ENCODE measurements at places on chromosomes 12 and 14. TPM values are rescaled to one million over a fixed set of nuclear protein-coding genes. Genes with fewer than 3 reads are reported as not detected.

DNA sequence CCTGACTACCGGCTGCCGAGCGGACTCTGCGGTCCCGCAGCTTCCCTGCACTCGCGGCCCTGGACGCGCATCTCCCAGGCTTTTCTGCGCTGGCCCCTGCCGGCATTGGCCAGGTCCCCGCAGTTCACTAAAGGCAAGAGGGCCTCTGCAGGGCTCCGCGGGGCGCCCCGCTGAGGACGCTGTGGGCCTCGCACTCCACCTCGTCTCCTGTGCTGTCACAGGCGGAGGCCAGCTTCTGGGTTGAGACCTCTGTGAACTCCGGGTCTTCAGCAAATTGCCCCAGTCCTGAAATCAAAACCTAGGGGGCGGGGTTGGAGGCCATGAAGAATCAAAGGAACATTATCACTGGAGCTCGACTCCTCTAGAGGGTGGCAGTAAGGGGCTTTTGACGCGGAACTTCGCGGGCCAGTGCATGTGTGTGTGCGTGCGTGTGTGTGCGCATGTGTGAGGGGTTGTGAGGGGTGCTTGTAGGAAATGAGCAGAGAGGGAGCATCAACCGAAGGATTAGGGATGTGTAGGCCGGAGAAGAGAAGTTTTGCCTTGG lies 68.5 kb upstream of the CAPRIN2 start:
- no peaks in the 10 kb centered on the region for H3K27me3 ChIP-seq
- peak overlapping the region; percentile 60 for H3K4me3 ChIP-seq
- H3K4me1 ChIP-seq: peaks cover 11% of the 10 kb centered on the region
- no peak for DNase-seq

DNA sequence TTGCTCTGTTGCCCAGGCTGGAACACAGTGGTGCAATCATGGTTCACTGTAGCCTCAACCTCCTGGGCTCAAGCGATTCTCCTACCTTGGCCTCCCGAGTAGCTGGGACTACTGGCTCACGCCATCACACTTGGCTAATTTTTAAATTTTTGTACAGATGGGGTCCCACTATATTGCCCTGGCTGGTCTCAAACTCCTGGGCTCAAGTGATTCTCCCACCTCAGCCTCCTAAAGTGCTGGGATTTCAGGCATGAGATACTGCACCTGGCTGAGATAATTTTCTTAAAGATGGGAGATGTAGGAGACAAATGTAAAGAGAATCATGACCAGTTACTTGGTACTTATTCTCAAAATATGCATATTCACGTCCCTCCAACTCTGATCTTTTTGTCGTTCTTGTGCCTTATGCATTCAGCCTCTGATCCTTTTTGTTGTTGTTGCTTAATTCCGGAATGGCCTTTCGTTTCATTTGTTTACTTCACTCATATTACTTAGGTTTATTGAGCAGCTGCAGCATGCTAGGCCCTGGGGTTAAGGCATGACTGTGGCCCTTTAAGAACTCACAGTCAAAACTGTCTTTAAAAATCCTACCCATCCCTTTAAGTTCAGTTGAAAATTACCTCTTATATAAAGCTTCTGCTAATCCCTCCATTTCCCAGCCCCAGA lies 8.9 kb downstream of the RBMS2 start:
- H3K4me3 ChIP-seq: no peak overlapping the region
- no peaks in the 10 kb centered on the region for H3K36me3 ChIP-seq
- H3K27ac ChIP-seq: no peak overlapping the region
- no peak for DNase-seq

- no peaks in the 10 kb centered on the region for H3K4me1 ChIP-seq
- DNase-seq: no peak
- H3K27ac ChIP-seq: no peak overlapping the region
- H3K36me3 ChIP-seq: no peaks in the 10 kb centered on the region
- no peak overlapping the region for H3K4me3 ChIP-seq
Measured at GRCh38 chr14:53391631-53392285, 238.6 kb upstream of the DDHD1 start.

GRCh38 chr14:52333108-52333507 lies 19.0 kb downstream of the PTGER2 start:
- no peaks in the 10 kb centered on the region for H3K27me3 ChIP-seq
- DNase-seq: no peak
- H3K4me1 ChIP-seq: no peaks in the 10 kb centered on the region
- no peaks in the 10 kb centered on the region for H3K36me3 ChIP-seq
- H3K27ac ChIP-seq: no peak overlapping the region

- peaks cover 78% of the 10 kb centered on the region for H3K36me3 ChIP-seq
- no peak overlapping the region for H3K27ac ChIP-seq
- H3K4me3 ChIP-seq: no peak overlapping the region
Measured at GRCh38 chr12:124963211-124963610, 25.7 kb downstream of the DHX37 start.

DNA sequence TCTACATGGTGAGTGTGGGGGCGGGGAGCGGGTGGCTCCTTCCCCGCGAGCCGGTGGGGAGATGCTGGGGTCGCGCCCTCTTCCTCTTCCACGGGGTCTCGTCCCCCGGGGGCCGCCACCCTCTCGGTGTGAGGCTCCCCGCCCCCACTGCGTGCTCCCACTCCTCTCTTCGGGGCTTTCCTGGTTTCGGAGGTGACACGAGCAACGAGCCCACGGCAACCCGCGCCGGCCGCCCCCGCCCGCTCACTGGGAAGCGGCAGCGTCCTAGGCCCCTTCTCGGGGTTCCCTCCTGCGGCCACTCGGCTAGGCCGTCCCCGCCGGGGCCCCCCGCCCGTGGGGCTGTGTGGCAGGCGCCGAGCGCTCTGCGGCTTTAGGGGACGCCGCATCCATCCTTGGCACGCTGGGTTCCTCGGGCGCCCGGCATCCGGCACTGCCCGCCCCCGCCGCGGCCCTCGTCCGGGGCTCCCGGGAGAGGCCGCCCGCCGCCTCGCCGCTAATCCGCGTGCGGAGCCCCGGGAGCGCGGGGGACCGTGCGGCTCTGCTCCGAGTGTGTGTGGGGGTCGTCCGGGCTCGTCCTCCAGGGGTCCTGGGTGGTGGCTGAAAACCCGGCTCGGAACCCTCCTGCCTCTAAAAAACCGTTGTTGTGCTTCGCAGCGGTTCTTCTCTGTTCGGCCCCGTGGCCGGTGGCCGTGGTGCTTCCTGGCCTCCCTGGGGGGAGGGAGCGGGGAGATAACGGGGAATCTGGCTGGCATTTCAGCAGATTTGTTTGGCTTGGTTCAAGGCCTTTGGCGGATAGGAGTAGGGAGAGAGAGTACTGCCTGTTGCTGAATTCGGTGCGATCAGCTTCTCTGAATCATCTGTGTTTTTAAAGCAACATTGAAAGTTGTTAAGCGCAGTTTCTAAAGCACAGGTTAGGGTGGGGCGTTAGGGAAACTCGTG lies 1.0 kb downstream of the PCNX1 start:
- no peaks in the 10 kb centered on the region for H3K27me3 ChIP-seq
- H3K4me1 ChIP-seq: peaks cover 14% of the 10 kb centered on the region
- H3K27ac ChIP-seq: peak overlapping the region; percentile 87
- H3K4me3 ChIP-seq: peak overlapping the region; percentile 93
- DNase-seq: peak; percentile 56

DNA sequence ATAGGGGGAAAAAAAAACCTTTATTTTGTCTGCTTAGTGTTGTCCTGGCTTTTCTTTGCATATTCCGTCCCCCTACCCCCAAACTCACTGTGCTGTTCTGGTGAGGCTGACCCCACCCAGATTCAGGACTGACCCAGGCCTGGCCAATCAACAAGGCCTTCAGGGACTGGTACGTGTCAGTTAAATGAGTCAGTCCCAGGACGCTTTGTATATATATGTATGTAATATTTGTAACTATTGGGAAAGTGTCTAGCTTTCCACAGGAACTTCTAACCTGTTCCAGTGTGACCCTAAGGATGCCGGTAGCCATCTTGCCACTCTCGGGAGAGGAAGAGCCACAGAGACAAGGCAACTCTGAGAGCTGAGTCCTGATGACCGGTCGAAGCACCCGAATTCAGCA lies 107.4 kb downstream of the VCPKMT start:
- DNase-seq: no peak
- H3K36me3 ChIP-seq: no peaks in the 10 kb centered on the region
- no peaks in the 10 kb centered on the region for H3K27me3 ChIP-seq

GRCh38 chr12:48818831-48819590 lies 715 bp downstream of the CACNB3 start:
- H3K4me3 ChIP-seq: peak overlapping the region; percentile 48
- no peaks in the 10 kb centered on the region for H3K27me3 ChIP-seq
- no peak for DNase-seq
- no peaks in the 10 kb centered on the region for H3K36me3 ChIP-seq
- H3K27ac ChIP-seq: peak overlapping the region; percentile 31
- peaks cover 19% of the 10 kb centered on the region for H3K4me1 ChIP-seq

DNA sequence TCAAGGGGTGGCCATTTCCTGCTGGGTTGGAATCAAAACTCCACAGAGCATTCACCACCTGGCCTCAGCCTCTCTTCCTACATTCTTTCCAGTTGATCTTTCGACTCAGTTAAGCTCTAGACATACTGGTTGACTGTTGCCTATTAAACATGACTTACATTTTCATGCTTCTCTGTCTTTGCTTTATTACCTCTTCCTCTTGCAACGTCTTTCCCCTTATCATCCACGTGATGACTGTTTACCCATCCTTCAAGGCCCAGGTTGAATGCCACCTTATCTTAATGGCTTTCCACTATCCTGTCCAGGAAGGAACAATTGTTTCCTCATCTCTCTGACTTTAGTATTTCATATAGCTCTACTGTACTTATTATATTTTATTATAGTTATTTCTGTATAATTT lies 24.4 kb upstream of the CCDC175 start:
- H3K4me1 ChIP-seq: no peaks in the 10 kb centered on the region
- no peaks in the 10 kb centered on the region for H3K36me3 ChIP-seq
- no peak for DNase-seq

The SLC4A8 gene
- total RNA-seq: 1.2 TPM

- DNase-seq: no peak
- H3K36me3 ChIP-seq: no peaks in the 10 kb centered on the region
- no peaks in the 10 kb centered on the region for H3K27me3 ChIP-seq
Measured at GRCh38 chr12:5033883-5034282, 9.8 kb upstream of the KCNA5 start.

All from naive thymus-derived CD4-positive, alpha-beta T cell (primary cell).